ENCODE measurements at places on chromosomes 16 and 17.
A peak's percentile ranks its signal among the peaks of the same experiment; 100 is the strongest.

- no peak for DNase-seq
These were observed 1.2 kb downstream of the KCNJ16 start for GRCh38 chr17:70076189-70076588.

DNA sequence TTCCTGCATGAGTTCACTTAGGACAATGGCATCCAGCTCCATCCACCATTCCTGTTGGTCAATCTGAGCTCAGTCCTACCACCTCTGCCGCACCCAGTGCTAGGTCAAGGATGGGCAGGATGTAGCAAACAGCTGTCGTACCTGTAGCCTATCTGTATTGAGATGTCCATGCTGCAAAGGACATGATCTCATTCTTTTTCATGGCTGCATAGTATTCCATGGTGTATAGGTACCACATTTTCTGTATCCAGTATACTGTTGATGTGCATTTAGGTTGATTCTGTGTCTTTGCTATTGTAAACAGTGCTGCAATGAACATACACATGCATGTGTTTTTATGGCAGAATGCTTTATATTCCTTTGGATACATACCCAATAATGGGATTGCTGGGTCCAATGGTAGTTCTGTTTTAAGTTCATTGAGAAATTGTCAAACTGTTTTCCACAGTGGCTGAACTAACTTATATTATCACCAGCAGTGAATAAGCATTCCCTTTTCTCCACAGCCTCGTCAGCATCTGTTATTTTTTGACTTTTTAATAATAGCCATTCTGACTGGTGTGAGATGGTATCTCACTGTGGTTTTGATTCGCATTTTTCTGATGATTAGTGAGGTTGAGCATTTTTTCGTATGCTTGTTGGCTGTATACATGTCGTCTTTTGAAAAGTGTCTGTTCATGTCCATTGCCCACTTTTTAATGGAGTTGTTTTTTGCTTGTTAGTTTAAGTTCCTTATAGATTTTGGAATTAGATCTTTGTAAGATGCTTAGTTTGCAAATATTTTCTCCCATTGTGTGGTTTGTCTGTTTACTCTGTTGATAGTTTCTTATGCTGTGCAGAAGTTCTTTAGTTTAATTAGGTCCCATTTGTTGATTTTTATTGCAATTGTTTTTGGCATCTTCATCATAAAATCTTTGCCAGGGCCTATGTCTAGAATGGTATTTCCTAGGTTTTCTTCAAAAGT, 7.2 kb upstream of the MRTFB start:
- DNase-seq = no peak

DNA sequence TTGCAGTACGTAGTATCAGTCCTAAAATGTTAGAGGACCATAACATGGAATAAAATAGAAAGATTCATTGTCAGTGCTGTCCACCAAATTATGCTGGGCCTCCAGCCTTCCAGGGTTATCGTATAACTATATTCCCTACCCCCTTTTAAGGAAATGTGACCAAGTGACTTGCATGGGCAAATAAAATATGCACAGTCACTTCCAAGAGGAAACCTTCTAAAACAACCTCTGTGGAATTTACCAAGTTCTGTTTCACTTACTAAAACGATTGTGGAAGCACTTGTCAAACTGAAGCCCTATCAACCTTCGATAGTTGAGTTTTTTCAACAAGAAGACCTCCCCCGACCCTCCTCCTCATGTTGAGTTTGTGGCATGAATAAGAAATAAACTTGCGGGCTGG, 345.4 kb upstream of the C16orf82 start:
- no peak for DNase-seq

DNA sequence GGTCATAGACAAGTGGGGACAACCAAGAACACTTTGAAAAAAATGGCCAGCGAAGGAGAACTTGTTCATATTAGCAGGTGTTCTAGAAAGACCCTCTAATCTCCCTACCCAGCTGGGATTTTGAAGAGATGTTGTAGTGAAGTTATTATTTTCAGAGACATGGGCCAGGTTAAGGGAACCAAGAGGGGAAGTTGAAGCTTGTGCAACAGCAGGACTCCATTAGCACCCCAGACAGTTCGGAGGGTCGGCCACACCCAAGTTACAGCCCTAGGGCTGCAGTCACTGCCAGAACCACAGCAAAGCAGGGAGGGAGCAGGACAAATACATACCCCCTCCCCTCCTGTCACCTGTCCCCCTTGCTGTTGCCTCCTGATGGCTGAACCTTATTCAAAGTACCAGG, 42.3 kb downstream of the WSB1 start:
- no peak for DNase-seq

GRCh38 chr17:53004902-53005301, 817.8 kb upstream of the KIF2B start:
- no peak for DNase-seq

DNA sequence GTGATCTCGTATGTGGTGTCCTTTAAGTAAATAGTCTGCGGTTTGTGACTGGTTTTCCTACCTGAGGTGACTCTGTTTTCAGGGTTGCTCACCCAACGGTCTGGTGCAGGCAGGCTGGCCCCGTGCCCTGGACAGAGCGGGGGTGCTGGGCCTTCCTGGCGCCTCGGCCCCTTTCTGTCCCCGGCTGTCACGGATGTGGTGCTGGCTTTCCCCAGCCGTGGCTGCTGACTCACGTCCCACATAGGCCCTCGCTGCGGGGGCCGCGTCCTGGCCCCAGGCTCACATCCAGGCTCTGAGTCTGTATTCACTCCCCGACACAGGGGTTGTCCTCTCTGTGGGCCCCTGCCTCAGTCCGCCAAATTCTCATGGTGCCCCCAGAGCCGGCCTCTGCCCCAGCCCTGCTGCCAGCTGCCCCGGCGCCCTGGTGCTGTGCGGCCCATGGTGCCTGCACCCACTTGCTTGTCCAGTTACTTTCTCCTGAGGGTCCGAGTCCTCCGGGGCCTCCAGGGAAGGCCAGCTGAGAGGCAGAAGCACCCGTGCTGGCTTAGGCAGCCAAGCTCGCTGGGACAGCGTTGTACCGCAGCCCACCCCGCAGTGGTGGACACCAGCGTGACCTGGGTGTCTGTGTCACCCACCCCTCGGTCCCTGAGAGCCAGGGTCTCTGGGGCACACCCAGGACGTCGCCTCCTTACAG, 5.9 kb downstream of the CHMP6 start:
- DNase-seq = peak; percentile 63

DNA sequence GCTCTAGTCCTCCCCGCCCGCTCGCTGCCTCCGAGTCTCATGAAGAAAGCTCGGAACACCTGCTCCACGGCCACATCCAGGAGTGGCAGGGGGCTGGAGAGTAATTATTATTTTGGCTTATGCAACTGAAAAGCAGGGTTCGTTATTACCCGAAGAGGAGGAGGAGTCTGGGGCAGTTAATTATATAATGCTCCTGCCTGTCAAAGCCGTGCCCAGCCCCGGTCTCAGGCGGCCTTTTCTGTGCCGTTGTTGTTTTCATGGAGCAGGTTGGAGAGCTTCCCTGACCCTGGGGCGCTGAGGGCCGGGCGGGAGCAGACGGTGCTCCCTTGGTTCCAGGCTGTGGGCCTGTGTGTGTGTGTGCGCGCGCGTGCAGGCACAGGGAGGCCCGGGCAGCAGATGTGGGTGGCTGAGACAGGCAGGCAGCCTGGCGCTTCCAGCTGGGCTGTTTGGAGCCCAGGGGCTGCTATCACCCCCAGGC, 2.4 kb downstream of the JPH3 start:
- no peak for DNase-seq

DNA sequence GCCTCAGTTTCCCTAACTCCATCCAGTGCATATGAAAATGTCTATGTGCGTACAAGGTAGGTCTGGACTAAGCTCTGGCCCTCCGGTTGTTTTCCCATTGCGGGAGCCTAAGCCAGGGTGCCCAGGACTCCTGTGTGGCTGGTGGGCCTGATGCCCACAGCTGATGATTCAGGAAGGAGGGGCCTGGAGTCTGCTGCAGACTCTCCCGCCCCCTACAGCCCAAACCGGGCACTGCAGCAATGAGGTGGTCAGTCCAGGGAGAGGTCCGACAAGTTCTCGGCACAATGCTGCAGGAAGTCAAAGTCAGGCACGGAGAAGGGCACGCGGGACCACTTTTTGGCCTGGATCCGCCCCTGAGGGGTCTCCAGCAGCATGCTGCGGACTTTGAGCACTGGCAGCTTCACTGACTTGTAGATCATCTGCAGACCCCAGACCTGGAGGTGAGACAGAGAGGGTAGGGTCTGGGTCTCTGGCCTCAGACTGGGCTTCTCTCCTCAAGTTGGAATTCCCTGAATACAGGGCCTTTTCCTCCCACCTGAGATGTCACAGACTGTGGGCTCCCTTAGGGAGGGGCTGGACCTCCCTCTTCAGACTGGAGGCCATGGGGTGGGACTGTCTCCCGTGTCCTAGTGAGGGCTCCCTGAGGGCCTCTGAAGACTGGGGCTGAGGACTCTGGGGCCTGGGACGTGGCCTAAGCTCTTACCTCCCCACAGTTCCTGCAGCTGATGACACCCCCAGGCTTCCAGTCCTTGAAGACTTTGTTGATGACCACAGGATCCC, 3.4 kb upstream of the ZNF385C start:
- DNase-seq = peak; percentile 58

DNA sequence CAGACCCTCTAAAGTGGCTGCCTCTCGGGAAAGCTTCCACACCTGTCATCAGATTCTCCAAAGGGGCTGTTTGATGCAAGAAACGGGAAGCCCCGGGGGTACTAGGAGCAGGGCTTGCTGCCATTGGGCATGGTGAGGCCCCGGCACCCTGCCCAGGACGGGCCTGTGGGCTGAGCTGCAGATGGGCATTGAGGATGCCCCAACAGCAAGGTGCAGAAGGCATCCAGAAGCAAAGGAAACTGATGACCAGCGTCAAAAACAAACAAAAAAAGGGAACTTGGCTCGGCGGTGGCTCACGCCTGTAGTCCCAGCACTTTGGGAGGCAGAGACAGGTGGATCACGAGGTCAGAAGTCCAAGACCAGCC, 1.5 kb upstream of the LIMD2 start:
- no peak for DNase-seq

DNA sequence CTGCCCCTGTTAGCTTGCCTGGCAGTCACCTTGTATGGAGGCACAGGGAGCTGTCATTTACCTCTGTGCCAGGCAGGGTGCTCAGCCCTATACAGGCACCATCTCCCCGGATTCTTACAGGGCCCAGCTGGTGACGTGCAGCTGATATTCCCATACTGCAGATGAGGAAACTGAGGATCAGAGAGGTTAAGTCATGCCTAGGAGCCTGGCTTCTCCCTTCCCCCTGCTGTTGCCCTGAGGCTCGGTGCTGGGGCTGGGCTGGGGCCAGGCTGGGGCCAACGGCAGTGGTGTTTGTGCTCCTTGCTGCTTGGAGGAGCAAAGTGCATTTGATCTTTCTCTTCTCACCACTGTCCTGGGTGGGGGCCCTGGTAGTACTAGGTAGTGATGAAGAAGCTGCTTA, 54.7 kb upstream of the IL34 start:
- no peak for DNase-seq

GRCh38 chr17:28039251-28039650, 3.2 kb upstream of the NLK start:
- DNase-seq = peak; percentile 50

DNA sequence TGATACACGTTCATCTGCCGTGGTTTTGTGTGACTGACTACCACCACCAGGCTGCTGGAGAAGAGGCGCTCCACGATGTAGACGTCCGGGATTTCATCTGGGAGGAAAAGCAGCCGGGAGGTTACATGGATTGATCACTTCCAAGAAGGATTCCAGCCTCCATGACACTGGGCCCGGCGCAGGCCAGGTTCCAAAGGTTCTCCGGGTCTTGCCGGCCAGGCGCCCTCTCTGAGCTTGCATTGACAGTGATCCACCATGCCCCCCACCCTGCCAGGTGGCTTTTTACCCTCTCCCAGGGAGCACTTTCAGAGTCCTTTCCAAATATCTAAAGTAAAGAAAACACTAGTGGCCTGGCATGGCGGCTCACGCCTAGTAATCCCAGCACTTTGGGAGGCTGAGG, 6.5 kb downstream of the WIPI1 start:
- no peak for DNase-seq

- DNase-seq = no peak
These were observed 10.3 kb upstream of the GINS2 start for GRCh38 chr16:85698935-85699558.
